ENCODE measurements at places on chromosomes 12 and 14.

DNA sequence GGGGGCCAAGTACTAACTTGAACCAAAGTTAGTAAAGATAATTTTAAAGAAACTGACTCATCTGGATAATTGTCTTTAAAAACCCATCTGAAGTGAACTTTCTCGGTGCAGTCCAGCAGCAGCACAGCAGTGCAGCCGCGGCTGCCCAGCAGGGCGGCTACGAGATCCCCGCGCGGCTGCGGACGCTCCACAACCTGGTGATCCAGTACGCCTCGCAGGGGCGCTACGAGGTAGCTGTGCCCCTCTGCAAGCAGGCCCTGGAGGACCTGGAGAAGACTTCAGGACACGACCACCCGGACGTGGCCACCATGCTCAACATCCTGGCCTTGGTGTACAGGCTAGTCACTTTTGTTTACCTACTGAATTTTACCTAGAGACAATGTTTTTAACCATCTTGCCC lies 33.6 kb downstream of the KLC1 start:
- DNase-seq: no peak

DNA sequence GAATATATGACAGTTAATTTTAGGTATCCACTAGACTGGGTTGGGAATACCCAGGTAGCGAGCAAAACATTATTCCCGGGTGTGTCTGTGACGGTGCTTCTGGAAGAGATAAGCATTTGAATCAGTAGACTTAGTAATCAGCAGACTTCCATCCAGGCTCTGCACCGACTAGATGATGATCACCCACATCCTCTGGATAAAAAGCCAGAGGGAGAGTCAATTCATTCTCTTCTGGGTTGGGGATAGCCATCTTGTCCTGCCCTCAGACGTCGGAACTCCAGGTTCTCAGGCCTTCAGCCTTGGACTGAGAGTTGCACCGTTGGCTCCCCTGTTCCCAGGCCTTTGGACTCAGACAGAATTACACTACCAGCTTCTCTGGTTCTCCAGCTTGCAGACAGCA lies 168.0 kb downstream of the PHLDA1 start:
- DNase-seq: no peak

GRCh38 chr14:76901171-76902055 lies 75.2 kb downstream of the LRRC74A start:
- DNase-seq: no peak

DNA sequence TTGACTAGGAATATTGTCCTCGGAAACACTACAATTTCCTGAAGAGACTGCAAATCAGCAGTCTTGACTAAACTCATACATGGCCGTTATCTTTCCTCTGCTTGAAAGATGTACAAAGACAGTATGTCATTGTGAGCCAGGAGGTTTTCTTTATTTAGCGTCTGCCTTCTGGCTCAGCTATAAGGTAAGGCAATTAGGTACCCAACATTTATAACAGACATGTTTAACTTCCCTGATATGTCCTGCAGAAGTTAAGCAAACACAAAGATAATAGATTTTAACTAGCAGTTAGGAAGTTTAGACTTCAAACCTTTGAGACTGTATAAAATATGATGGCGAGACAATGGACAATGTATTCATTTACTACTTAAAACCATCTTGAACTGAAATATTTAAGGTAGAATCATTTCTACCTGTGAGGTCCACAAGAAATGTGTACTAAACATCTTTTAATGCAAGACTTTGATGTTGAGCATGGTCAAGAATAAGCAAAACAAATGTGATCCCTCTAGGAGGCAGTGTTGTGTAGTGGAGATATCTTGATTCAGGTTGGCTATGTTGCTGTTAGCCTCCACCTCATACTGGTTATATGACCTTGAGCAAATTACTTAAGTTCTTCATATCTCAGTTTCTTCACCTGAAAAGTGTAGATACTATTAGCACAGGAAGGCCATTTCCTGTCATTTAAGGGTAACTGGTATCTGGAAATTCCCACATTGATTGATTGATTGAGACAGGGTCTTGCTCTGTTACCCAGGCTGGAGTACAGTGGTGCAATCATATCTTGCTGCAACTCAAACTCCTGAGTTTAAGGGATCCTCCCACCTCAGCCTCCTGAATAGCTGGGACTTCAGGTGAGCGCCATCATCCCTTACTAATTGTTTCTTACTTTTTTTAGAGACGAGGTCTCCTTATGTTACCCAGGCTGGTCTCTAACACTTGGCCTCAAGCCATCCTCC lies 96.3 kb upstream of the EEA1 start:
- peak; percentile 62 for DNase-seq

GRCh38 chr14:101932673-101933072 lies 31.7 kb upstream of the DYNC1H1 start:
- DNase-seq: no peak

GRCh38 chr14:83556746-83557453 lies 1973.0 kb upstream of the FLRT2 start:
- DNase-seq: no peak

GRCh38 chr12:41220931-41221330 lies 32.8 kb downstream of the PDZRN4 start:
- DNase-seq: no peak

GRCh38 chr12:130186651-130187268 lies 24.5 kb downstream of the FZD10 start:
- no peak for DNase-seq

- no peak for DNase-seq
Observed at GRCh38 chr12:114764510-114764909, 80.5 kb upstream of the TBX3 start.

DNA sequence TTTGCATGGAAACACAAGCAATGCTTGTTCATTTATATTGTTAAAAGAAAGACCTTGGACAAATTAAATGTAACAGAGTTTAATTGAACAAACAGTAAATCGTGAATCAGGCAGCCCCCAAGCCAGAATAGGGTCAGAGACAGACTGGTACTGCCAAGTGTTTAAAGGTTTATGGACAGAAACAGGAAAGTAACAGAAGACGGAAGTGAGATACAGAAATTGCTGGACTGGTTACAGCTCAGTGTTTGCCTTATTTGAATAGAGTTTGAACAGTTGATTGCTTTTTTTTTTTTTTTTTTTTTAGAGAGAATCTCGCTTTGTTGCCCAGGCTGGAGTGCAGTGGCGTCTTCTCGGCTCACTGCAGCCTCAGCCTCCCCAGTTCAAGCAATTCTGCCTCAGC lies 50.3 kb downstream of the DAO start:
- no peak for DNase-seq

- peak; percentile 34 for DNase-seq
Observed at GRCh38 chr12:68227356-68227755, 1.7 kb upstream of the IL26 start.

DNA sequence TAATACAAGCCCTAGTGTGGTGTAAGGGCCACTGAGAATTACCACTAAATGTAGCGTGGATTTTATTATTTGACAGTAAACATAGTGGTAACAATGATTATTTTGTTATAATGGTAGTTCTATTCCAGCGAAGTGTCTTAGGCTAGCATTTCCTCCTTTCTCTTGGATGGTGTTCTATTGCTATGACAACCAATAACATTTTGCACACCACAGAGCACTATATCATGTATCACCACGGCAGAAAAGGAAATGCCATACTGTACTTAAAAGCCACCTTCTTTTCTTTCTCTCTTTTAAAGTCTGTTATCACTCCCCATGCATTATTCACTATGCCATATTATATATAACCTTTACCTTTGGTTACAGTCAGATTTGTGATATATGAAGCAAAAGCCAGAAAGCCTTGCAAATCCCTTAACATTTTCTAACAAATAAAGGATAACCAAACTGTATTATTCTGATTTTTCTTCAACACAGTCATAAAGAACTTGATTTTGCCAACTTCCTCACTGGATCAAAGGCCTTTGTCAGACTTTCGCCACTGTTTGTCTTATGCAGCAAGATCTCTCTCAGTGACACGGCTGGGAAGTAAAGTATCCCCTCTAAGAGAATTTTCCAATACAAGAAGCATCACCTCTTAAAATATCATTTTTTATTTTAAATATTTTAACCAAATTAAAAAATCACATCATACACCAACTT lies 195.8 kb downstream of the FOXN3 start:
- no peak for DNase-seq

- no peak for DNase-seq
Observed at GRCh38 chr14:96130391-96130790, 74.2 kb upstream of the BDKRB2 start.

- DNase-seq: no peak
Observed at GRCh38 chr12:113267621-113268020, 46.4 kb downstream of the TPCN1 start.

DNA sequence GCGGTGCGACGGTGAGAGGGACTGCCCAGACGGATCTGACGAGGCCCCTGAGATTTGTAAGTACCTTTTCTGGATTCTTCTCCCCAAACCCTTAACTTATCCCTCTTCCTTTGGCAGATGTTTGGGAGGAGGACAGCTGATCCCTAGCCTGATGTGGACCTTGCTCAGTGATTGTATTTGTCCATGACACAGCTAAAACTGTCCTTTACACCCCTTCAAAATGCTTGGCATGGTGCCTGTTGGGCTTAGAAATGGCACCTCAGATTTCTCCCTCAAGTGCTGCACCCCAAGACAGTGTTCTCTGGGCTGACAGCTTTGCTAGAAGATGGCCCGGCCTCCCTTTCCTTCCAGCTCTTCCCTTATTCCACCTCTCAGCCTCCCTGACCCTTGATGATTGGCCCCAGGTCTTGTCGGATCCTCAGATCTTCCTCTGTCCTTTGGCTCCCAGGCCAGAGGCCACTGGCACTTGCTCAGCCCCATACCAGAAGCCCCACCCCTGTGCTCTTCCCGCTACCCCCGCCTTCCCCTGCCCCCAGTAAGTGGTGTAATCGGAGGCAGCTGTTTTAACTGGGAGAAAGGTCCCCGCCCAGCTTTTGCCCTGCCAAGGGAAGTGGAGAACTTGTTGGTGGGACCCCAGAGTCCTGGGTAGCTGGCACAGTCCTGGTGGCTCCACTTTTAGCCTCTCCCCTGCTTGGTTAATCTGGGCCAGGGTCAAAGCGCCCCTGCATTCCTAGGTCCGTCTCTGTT lies 8.7 kb downstream of the LRP1-AS start:
- DNase-seq: no peak

DNA sequence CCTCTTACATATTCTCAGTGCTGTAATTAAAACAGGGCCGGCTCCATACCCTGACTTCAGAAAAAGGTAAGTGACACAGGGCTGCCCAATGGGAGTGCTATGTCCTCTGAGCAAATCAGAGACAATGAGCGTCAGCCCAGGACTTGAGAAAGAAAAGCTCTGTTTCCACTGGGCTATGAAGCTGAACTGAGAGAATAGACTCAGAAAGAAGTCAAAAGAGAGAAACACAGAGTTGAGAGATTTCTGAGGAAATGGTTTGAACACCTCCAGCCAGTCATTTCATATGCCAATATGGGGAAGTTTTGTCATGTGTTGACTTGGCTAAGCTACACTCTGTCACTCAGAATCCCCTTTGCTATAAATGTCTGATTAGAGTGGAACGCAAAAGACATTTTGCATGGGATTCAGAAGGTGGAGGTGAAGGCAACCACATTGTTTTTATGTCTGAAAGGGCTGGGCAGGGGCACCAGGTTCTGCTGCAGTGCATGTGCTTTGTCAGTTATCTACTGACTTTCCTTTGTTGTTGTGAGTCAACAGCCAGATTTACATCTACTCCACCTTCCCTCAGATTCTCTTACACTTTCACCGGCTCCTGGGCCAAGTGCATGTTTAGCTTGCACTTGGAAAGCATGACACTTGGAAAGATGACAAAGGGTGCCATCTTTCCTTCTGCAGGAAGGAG lies 313.3 kb downstream of the DUSP6 start:
- peak; percentile 68 for DNase-seq

- no peak for DNase-seq
Observed at GRCh38 chr14:50008974-50009373, 107.4 kb downstream of the VCPKMT start.

DNA sequence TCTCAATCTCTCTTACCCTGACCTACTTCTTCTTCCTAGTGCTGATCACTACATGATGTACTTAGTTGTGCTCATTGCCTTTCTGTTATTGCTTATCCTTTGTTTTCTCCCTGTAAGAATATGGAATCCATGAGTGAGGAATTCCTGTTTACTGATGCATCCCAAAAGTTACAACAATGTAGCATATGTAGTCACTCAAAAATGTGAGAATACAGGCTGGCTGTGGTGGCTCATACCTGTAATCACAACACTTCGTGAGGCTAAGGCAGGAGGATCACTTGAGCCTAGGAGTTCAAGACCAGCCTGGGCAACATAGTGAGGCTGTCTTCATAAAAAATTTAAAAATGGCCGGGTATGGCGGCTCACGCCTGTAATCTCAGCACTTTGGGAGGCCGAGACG lies 8.0 kb upstream of the WDR20 start:
- DNase-seq: no peak

GRCh38 chr12:130514149-130514551 lies 176.5 kb downstream of the PIWIL1 start:
- DNase-seq: no peak

GRCh38 chr12:11718768-11719253 lies 69.3 kb downstream of the ETV6 start:
- no peak for DNase-seq

GRCh38 chr12:46562625-46563225 lies 190.2 kb upstream of the SLC38A2 start:
- no peak for DNase-seq

- DNase-seq: peak; percentile 56
Observed at GRCh38 chr12:48187916-48188695, 4.7 kb downstream of the CCDC184 start.

DNA sequence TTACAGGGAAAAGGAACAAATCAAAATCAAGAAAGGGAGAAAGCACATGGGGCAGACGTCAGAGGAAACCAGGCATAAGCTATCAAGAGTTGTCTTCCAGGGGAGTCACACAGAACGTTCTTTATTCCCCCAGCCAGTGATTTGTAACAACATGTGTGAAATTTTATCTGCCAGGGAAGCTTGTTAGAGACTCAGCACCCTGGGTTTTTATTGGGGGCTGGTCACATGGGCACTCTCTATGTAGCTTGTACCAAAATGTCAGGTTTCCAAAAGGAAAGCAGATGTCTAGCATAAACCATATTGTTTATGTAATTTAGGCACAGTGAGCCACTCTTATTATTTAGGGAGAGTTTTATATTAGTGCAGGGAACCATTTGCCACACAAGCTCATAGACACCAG lies 440.4 kb upstream of the DCN start:
- DNase-seq: no peak

DNA sequence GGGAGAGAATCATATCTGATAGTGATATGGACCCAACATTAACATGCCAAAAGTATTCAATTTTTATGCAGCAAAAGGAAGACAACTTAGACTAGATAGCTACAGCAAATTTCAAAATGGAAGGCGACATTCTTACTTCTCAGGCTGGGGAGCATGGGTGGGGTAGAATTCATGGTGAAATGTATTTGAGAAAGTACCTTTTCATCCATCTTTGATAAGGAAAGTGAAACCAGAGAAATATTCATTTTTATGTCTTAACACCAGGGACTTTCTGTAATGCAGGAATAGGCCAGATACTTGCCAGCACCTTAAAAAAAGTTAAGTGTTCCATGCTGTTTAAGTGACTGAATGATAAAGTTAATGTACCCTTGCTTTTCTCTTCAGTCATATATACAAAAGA lies 13.4 kb downstream of the BTG1 start:
- peak; percentile 81 for DNase-seq

GRCh38 chr14:67725171-67725570 lies 23.5 kb downstream of the RDH12 start:
- DNase-seq: no peak
